ENCODE measurements at places on chromosomes 6 and 20.

GRCh38 chr6:139172151-139172550 is 37.3 kb downstream of the HECA start:
- DNase-seq = no peak

GRCh38 chr6:28896505-28897368 is 27.0 kb downstream of the TRIM27 start:
- peak; percentile 47 for DNase-seq

DNA sequence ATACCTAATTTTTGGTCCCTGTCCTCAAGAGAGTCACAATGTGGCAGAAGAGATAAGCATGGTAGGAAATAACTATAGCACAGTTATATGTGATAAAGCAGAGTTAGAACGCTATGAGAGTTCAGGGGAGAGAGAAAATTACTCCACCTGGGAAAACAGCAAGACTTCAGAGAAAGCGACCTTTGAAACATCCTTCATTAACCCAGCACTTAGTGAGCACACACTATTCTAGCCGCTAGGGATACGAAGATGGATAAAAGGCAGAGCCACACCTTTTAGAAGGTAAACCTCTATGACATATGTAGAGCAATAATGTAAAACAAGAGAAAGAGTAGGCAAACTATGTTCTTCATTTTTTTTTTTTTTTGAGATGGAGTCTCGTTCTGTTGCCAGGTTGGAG is 264.3 kb downstream of the PTPRK start:
- no peak for DNase-seq

DNA sequence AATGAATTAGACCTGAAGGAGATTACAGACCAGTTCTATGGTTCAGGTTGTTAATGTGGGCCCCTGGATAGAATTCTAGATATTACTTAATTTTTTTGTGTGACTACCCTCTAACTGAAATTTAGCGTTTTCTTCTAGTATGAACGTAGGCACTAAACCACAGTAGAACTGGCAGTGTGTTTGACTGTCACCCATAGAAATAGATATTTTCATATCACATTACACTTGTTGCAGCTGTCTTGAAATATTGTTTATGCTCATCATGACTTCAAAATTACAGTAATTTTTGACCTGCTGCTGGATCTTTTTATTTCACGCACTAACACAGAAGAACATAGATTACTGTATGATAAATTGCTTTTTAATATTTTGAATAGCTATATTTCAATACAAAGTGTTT is 31.6 kb downstream of the E2F3 start:
- DNase-seq = no peak

DNA sequence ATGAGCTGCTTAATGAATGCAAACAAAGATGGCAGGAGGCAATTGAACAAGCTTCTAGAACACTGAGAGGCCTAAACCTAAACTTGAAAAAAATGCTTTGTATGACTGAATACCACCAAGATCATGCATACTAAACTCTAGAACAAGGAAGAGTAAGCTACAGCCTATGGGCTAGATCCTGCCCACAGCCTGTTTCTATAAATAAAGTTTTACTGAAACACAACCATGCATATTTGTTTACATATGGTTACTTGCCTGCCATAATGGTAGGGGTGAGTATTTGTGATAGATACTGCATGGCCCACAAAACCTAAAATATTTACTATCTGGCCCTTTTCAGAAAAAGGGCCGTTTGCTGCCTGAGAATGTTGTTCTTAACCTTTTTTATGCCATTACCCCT is 37.0 kb downstream of the ZFP64 start:
- DNase-seq = no peak

GRCh38 chr6:163400509-163400908 is 14.0 kb upstream of the QKI start:
- DNase-seq = no peak

DNA sequence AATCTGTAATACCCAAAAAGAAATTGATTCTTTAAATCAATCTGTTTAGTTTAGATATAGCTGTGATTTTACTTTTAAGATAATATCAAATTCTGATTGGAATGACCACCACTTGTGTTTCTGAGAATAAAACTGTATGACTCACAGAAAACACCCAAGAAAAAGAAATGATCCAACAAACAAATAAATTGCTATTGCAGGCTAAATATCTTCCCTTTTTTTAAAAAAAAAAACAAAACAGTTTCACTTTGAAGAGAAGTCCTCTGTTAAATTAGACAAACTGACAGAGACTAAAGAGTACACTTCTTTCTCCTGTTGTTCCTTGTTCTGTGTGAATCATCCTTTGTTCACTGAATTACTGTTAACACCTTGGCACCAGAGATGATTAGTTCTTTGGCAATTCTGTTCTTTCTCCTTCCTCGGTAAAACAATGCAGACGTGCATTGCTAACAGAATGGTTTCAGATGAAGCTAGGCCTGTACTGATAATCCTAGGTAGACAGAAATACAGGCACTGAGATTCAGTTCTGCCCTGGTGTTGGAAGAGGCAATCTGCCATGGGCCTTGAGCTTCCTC is 895.2 kb upstream of the CITED2 start:
- no peak for DNase-seq

Measured in CD4-positive, alpha-beta T cell (primary cell).